ENCODE measurements at places on chromosomes 1 and 21.
A peak's percentile ranks its signal among the peaks of the same experiment; 100 is the strongest.

GRCh38 chr1:8701794-8702471, 115.5 kb downstream of the RERE start:
- DNase-seq, result peak; percentile 59

- no peak for DNase-seq
Measured at GRCh38 chr1:31725134-31725533, 21.3 kb upstream of the COL16A1 start.

GRCh38 chr1:17065666-17066065, 11.8 kb upstream of the SDHB start:
- DNase-seq, result no peak

DNA sequence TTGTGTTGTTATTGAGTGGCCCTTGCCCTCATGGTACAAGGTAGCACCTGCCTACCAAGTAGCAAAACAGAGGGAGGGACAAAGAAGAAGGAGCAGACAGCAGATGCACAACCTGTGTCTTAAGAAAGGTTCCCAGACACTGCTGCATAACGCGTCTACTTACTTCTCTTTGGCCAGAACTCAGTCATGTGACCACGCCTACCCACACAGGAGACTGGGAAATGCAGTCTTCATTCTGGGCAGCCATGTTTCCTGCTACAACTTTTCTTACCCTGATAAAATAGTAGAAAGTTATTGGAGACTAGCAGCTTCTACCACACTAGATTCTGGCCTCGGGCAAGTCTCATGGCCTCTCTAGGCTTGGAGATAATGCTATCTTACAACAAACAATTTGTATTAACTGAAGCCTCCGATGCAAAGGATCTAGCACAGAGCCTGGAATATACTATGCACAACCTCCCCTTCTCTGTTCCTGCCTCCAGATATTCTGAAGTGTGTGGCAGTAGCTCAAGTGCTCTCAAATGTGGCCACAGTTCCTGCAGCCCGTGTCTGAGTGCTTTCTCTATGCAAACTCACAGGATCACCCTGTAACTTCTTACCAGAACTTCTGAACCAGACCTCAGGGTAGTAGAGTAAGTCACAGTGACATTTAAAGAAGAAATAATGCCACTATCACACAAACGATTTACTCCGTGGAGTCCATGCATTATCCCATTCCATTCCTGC, 34.1 kb upstream of the BTG2 start:
- peak; percentile 77 for DNase-seq

DNA sequence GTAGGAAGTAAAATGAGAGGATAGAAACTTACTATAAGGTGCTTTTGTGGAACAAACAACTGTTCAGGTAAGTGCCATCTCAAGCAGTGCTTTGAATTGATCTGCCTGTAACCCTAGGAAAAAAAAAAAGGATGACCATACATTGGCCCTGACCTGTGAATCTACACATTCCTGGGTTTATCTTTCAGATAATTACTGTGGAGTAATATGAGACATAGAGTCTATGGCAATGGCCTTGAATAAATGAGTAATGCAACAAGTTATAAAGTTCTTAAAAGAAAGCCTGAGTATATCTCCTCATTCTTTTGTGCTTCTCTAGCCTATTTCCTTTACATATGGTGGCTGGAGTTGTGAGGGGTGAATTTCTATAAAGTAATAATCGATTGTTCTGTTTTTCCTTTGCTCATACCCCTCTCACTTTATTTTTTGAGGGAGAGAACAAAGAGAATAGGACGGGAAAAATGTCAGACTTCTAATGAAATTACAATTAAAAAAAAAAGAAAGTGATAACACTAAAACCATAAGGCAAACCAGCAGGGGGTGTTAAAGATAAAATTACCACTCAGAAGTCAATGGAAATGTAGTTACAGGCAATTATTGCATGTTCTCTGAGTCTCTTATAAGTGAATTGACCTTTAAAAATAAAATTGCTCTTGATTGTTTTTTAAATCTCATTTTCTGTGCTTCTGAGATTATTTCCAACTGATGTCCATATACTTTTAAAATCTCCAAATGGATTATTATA, 12.4 kb upstream of the ATP1A1 start:
- no peak for DNase-seq

DNA sequence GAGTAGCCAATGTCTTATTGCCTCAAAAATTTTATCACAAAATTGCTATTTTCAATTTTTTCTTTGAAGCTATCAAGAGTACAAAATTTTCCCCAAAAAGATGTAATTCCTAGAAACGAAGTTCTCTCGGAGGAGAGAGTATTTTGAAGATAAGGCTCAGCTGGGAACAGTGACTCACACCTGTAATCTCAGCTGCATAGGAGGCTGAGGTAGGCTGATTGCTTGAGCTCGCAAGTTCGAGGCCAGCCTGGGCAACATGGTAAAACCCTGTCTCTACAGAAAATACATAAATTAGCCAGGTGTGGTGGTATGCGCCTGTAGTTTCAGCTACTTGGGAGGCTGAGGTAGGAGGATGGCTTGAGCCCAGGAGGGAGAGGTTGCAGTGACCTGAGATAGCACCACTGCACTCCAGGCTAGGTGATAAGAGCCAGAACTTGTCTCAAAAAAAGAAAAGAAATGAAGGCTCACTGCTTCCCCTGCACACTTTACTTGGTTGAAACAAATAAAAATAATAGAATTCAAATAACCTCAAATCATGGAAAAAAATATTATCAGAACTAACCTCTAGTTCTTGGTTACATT, 22.2 kb downstream of the TUT4 start:
- DNase-seq, result no peak

- no peak for DNase-seq
Measured at GRCh38 chr1:31400393-31400792, 12.6 kb upstream of the SERINC2 start.

DNA sequence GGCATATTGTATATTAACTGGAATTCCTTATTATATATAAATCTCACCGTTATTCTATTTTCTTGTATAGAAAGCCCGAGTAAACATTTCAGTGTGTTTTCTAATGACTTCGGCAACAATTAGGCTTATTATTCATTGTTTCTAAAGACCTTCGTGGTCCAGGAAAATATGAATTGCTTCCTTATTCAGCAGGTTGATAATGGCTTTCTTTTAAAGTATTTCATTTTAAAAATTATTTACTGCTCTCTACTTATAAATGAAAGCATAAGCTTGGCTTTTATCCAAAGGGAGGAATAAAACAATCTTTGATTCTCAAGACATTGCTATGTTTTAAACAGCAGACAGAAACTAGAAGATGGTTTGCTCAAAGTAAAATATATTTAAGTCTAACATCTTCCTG, 198.4 kb upstream of the RGS18 start:
- DNase-seq, result no peak

GRCh38 chr1:119795261-119796200, 15.7 kb downstream of the REG4 start:
- no peak for DNase-seq

GRCh38 chr1:33237579-33237978, 18.7 kb upstream of the ZNF362 start:
- DNase-seq, result no peak

- DNase-seq, result no peak
Measured at GRCh38 chr1:220804202-220804586, 17.5 kb downstream of the MTARC1 start.

GRCh38 chr1:94092210-94092613, 28.7 kb downstream of the ABCA4 start:
- DNase-seq, result peak; percentile 81

DNA sequence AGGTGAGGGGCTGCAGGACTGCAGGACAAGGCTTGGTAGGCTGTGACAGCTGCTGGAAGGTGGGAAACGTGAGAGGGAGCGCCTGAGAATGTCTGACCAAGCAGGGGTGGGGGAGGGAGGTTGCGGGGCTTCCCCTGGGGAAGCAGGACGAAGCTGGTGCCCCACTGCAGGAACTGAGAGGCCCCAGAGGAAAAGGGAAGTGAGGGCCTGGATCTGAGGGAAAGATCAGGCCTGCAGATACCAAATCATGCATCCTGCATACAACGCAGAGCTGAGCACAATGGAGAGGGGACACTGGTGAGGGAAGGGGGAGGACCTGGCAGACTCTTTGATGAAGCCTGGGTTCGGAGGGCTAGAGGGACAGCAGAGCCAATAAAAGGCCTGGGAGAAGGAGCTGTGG, 65.7 kb upstream of the BACE2 start:
- DNase-seq, result no peak

GRCh38 chr21:26091480-26092018, 79.0 kb downstream of the APP start:
- DNase-seq, result no peak

DNA sequence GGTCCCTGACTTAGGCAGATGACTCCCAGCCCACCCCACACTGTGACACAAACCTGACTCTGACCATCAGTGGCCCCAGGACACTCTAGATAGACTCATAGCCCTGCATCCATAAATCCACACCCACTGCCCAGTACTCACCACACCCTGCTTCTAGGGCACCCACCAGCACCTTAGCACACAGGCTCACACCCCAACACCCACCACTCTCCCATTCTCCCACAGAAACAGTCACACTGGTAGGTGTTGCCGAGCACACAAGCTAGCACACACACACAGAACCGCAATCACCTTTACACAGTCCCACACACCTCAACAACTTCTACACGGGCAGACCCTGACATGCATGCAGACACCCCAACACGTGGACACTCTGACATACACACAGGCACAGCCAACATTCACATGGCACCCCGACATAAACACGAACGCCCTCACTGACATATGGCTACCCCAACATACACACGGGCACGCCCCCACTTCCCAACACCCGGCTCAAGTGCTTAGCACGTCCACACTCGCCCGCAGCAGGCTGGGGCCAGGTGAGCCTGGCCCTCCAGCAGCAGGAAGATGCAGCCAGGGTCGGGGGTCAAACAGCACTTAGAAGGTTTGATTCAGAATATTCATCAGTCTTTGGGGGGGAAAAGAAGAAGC, 105.5 kb upstream of the TARDBP start:
- DNase-seq, result no peak

DNA sequence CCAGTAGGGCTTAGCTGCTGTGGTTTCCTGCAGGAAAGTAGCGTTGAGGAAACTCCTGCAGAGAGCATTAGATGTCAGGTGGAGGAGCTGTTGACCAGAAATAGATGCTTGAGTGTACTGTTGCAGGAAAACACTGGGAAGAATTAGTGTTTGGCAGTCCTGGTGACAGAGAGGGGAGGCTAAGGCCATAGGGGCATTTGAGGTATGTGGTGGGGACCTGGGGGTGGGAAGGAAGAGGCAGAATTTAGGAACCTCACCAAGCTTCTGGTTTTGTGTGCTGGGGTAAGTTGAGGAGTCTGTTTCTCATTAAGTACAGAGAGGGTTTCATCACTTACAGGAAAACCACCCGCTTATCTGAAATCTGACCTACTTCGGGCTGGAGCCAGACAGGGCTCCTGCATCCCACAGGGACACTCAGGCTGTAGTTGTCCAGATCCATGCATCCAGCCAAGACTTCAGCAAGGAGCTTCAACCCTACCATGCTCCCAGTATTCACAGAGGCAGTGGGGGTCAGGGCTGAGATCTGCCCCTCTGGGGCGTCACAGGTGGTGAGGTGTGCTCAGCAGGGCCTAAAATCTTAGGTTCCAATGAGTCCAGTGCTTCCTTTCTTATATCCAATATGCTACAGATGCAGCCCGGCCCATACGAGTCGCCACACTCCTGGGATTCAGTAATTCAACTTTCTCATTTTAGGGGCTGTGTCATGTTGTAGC, 15.1 kb downstream of the SH2D2A start:
- peak; percentile 48 for DNase-seq
